CD4-positive, alpha-beta T cell treated with Interleukin-4 for 1 hour (primary cell): ENCODE measurements at places on chromosomes 2 and 18.

DNA sequence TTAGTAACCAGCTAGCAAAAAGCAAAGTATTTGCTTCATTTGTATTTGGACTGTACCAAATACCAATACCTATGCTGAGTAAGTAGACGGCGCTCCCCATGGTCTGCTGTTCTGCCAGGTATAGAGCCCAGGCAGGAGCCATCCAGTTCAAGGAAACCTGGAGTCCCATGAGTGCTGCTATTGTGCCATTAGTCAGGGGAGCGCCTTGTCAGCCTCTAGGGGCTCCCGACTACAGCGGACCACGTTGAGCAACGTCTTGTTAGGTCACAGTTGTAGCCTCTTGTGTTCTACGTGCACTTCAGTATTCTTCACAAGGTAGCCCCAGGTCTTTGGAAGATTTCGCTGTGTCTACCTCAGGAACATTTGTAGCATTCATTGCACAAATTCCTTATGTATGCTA, 21.6 kb upstream of the SLC9A2 start:
- no peak for DNase-seq

DNA sequence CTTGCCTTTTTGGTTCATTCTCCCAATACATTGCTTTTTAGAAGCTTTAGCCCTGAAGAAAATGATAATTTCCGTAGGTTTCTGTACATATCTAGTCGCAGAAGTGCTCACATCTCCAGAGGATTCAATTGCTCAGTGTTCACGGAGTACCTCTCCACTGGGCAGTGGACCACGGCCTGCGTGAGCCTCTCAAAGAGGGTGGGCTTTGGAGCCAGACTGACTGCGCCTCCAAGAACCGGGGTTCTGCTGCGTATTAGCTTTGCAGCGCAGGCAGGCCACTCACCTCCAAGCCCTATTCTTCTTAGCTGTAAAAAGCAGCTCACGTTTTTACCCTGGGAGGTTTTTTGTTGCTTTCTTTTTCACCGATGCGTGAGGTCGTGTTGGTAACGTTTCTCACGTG, 35.4 kb downstream of the NTSR2 start:
- DNase-seq = no peak

GRCh38 chr2:72084584-72084976, 63.1 kb downstream of the CYP26B1 start:
- DNase-seq = no peak

- no peak for DNase-seq
These were observed 20.7 kb upstream of the ALLC start for GRCh38 chr2:3637311-3637675.
